EH (cell line): ENCODE measurements at places on chromosomes 1 and 21.

GRCh38 chr1:226912587-226913176 lies 27.4 kb upstream of the COQ8A start:
- DNase-seq, result no peak

GRCh38 chr1:119799599-119800177 lies 11.6 kb downstream of the REG4 start:
- DNase-seq, result no peak

DNA sequence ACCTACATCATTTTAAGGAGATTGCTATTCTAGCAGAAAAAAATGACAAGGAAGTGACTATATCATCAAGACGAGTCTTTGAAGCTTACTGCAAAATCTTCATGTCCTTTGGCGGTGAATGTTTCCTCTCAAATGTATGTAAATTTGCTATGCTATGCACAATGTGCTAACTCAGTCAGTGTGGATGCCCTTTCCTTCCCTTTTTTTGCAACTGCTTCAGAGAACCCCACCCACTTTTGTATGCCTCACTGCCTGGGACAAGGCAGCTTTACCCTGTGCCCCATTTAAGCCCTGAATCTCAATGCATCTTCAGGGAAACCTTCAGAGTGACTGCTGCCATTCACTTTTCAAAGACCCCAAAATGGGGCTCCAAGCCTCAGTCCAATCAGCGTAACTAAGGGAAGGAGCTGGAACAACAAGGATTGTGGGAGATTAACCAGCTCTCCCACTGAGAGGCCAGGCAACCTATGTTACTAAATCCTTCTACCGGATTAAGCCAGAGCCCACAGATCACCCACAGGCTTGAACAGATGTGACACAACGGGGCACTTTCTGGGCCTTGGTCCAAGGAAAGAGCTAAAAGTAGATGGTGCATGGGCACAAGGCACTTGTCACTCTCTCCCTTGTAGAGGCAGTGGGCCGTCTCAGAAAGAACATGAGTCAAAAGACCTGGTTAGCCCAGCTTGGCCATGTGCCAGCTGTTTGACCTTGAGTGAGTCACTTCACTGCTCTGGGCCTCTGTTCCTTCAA lies 154.4 kb downstream of the PLPP3 start:
- DNase-seq, result peak; percentile 37

DNA sequence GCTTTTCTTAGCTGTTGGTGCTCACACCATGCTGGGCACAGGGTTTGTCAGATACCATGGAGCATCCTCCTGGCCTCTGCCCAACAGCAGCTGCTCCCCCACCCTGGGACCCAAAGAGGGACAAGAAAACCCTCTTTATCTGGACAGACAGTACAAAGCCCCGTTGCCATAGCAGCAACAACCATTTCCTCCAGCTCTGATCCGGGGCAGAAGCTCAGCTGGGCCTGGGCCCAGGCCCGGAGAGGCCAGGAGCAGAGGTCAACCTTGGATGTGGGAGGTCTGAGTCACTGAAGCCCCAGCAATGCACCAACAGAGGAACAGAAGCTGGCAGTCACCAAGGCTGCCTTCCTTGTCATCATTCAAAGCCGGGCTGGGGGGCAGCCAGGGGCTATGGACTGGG lies 228.4 kb upstream of the POU3F1 start:
- peak; percentile 21 for DNase-seq

DNA sequence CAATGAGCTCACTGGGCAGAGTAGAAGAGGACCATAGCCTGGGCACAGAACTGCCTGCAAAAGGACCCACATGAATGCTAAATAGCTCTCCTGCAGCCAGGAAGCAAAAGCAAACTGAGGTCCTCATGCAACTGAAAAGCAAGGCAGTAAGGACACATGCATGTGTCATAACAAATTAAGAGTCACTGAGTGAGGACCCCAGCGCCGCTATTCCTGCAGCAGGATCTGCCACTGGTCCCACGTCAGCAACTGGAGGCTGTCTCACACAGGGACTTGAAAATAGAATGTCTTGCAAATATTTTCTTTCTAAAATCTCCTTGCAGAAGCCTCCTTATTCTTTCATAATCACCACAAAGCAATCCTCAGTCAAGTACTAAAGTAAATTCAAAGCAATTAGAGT lies 559.6 kb upstream of the DAB1 start:
- no peak for DNase-seq

DNA sequence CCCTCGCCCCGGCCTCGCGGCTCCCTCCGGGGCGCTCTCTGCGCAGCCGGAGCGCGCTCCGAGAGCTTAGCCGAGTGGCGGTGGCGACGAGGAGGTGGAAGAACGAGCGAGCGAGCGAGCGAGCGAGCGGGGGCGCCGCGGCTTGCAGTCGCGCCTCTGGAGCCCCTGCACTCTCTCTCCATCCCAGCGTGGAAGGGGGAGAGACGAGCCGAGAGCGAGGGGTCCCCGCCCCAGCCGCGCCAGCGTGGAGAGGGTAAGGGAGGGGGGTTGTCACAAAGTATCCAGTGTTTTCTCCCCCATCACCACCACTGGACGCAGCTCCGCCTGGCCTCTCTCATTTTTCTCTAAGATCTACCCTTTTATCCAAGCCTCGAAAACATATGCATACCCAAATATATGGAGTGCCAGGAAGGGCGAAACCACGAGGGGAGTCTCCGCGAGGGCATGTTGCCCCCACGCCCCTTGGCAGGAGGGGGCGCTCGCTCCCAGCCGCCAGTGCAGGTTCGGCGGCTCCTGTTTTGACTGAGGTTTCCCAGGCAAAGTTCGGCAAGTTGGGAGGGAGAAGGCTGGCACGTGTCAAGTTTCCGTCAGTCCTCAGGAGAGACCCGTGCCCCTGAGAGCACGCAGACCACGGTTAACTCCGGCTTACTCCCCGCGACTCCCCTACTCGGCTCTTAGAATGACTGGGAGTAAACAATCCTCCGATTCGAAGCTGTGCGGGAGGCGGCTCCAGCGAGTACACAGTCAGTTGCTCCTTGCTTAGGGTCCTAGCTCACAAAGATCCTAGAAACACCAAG lies 569 bp upstream of the DAB1 start:
- peak; percentile 33 for DNase-seq

DNA sequence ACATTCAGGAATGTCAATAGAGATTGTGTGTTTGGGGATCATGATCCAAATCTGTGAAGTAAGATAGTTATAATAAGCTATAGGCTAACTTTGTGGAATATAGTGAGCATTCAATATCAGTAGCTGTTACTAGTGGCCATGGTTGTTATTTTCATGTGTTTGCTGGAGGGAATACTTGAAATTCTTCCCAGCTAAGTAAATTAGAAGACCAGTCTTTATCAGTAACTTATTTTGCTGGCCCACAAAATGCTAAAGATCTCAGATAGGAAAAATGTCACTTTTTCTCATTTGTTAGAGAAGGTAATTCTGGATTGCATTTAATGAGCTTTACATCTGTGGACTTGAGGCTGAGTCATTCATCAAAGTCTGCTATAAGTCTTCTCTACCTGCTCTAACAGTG lies 156.1 kb upstream of the LRRC7 start:
- DNase-seq, result no peak

- peak; percentile 12 for DNase-seq
These were observed 169.6 kb upstream of the LHX8 start for GRCh38 chr1:74964508-74965102.

DNA sequence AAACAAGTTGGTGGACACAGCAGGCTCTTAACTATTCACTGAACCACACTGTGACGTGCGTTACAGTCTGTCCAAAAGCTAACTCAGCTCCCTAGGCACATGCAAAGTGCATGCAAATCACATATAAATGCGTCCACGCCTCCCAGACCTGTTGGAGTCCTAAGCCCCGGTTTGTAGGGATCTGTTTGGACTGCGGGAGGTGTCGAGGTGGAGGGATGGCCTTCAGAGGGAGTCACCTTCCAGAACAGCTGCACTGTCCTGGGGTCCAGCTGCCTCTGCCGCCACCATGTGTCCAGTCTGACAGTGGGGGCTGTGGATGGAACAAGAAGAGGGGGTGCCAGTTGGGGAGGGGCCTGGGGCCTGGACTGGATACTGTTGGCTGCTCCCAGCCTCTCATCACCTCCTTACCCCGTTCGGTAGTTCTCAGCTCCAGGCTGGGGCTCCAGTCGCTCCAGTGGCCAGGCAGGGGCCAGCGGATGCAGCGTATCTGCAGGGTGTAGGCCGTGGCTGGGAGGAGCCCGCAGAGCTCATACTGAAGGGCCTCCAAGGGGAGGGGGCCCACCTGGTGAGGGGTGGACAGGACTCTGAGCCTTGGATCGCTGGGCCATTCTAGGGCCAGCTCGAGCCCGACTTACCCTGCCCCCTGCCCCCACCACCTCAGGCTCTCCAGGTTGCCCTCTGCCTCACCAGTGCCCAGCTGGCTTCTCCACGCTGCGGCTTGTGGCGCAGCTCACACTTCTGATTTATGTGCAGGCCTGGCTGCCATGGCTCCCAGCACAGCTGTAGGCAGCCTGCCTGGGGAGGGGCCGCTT lies 7.9 kb upstream of the MRPS15 start:
- no peak for DNase-seq

GRCh38 chr1:233005703-233006102 lies 55.3 kb downstream of the NTPCR start:
- DNase-seq, result peak; percentile 79
